ENCODE measurements at places on chromosomes 7 and 10.

DNA sequence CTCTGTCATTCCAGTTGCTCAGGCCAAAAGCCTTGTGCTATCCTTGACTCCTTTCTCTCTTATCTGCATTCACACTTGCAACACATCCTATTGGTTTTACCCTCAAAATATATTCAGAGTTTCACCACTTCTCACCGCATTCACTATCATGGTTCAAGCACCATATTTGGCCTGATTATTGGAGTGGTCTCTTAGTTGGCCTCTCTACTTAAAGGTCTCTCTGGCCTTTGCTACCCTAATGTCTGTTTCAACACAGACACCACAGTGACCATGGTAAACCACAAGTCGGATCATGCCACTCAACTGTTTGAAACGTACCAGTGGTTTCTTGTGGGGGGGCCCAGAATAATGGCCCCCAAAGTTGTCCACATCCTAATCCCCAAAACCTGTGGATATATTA lies 15.2 kb upstream of the PDZD8 start:
- DNase-seq = no peak

DNA sequence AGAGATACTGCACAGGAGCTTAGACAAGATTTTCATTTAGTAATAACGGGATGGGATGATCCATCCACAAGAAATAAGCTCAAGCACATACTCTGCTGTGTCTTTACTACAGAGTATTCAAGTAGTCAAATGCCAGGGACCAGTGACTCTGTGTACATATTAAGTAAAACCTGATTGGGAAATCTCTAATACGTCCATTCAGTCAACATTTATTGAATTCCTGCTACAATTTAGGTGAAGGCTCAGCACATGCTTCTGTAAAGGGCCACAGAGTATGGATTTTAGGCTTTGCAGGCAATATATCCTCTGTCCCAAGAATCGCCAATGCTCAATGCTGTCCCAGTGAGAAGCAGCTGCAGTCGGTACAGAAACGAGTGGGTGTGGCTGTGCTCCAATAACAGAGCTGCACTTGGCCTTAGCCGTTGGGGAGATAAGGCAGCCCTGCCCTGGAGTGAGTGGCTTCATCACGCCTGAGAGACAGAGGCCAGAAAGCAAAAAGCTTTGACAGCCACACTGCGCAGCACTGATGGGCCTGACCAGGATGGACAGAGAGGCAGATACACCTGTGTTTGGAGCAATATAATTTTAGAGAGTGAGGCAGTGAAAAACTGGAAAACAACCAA lies 186.8 kb downstream of the PARD3 start:
- no peak for DNase-seq

- no peak for DNase-seq
Observed at GRCh38 chr7:81957517-81957916, 187.7 kb upstream of the HGF start.

DNA sequence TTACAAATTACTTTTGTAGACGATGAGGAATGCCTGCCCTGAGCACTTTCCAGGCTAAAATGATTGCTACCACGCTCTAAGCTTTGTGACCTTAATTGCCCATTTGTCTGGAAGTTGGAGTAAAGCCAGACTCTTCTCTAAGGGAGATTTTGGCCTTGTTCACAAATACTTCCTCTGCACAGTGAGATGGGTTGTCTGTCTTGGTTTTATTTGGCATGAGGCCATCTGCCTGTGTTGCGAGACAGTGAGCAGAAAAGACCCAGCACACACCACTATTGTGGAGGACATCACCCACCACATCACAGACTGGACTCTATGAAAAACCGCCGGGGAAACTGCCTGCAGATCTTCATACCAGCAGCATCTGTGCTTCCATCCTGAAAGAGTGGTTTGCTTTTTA lies 138.4 kb downstream of the BICC1 start:
- no peak for DNase-seq

GRCh38 chr10:5628451-5629302 lies 37.7 kb downstream of the ASB13 start:
- no peak for DNase-seq

DNA sequence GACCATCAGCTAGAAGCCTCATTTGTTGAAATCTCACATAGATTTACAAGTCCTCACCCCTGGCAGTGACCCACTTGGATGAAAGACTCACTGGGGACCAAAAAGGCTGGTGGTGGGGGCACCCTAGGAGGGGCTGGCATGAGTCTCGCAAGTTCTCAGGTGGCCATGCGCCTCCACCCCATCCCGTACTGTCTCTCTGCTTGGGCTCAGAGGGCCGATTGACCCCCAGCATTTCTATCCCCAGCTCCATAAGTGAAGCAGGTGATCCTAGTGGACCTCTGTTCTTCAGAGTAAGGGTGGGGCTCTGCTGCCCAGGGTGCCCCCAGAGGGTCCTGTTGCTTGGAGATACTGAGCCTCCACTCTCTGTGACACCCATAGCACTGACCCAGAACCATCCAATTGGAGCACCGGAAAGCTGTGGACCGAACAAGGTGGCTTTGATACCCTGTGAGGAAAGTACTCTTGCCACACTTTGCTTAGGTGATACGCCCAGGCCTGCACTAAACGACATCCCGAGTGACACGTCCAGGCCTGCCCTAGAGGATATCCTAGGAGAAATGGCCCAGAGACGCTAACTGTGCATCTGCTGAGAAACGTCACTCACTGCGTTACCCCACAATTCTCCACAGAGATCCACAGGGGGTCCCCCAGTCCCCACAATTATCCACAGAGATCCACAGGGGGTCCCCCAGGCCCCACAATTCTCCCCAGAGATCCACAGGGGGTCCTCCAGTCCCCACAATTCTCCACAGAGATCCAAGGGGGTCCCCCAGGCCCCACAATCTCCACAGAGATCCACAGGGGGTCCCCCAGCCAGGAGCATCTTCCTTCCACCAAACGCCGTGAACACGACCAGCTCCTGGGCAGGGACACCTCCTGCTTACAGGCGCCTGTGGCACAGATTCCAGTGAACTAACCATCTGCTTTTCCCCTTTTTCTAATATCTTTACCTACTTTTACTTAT lies 262.9 kb downstream of the PTPRN2 start:
- no peak for DNase-seq

DNA sequence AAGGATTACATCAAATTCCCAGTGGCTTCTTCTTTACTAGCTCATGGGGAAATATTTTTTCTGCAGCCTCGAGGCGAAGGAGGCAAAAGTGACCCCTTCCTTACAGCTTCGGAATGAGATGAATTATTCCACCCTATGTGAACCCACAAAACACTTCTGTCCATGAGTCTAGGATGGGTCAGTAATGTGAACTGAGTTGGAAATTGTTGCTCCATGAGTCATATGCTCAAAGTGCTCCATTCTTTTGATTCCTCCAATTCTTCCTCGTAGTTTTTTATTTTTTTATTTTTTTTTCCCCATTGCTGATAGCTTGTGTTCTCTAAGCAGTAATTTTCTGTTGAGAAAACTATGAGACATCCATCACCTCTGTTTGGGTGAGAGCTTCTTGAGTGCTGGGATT lies 31.7 kb upstream of the FAM204A start:
- DNase-seq = no peak

DNA sequence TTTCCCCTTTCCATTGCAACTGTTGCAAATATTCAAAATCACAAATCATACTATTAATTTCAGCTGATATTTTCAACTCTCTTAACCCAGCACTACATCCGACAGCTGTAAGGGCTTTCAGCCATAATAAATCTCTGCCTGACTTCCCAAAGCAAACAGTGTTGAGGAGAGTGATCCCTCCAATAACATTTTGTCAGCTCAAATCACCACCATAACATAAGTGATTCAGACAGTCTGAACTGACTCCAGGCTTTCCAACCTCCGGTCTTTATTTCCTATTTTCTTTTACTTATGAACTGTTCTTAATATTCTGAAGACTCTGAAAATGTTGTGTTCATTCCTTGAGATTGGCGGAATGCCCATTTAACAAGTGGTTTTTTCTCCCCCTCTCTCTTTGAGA lies 1085.9 kb downstream of the GATA3 start:
- no peak for DNase-seq

Measured in GDM1 (cell line).